AG04449 (cell line): ENCODE measurements at places on chromosomes 11 and 22.
A peak's percentile ranks its signal among the peaks of the same experiment; 100 is the strongest.

DNA sequence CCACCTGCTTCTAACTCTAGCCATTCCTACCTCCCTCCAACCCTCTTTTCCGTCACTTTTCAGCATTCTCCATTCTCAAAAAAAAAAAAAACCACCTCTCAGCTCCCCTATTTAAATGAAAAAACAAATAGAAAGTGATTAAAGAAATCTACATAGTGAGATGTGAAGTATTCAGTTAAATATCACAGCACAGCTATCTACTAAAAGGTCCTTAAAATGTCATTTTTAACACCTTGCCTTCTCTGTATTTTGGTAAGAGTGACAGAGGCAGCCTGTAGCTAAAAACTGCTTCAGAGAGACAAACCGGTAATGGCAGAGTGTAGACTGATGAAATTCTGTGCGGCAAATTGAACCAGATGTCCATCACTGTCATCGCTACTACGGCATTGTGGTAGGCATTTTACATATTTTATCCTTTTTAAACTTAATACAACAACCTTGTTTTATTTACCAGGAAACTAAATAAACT is 346 bp upstream of the ALG9 start:
- no peak for DNase-seq

DNA sequence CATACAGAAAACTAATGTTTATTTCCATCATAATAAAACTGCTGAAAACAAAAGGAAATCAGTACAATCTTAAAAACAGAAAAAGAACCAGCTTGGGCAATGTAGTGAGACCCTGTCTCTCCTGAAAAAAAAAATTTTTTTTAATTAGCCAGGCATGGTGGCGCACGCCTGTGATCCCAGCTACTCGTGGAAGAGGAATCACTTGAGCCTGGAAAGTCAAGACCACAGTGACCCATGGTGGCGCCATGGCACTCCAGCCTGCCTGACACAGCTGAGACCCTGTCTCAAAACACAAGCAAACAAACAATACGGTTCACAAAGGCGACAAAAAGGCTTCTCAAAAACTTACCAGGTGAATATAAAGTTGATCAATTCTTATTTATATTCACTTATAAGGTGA is 289.7 kb downstream of the BRD1 start:
- DNase-seq, result no peak

- DNase-seq, result no peak
Measured at GRCh38 chr11:128590587-128590986, 3.2 kb upstream of the ETS1 start.

DNA sequence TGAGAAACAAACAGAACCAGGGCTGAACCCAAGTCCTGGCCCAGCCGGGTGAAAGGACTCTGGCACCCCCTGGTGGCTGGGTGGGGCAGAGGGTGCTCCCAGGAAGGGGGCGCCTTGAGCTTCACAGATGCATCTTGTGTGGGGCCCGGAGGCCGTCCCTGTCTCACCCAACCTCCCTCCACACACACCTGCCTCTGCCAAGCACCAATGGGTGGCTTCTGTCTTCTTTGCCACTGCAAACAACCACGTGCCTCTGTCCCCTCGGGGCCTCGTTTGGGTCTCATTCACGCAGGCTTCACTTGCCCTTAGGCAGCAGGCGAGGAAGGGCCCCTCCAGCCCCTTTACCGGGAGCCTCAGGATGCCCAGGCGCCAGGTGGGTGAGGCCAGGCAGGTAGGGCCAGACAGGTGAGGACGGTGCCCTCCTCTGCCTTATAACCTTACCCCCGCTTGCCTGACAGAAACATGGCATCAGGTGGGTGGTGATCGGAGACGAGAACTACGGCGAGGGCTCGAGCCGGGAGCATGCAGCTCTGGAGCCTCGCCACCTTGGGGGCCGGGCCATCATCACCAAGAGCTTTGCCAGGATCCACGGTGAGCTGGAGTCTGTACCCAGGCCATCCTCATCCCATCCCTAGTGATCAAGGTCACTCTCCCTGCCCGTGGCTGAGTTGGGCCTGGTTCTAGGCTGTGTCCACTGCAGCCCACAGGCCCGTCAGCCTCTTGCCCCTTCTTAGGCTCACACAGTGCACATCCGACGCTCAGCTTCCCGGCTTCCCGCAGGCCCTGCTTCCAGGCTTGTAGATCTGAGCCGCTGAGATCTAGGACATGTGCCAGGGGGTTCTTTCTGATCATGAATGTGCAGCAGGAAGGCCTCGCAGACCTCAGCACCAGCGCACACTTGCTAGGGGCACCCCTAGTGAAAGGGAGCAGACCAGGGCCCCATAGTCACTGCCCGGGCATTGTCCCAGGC is 17.2 kb downstream of the POLR3H start:
- DNase-seq, result no peak

DNA sequence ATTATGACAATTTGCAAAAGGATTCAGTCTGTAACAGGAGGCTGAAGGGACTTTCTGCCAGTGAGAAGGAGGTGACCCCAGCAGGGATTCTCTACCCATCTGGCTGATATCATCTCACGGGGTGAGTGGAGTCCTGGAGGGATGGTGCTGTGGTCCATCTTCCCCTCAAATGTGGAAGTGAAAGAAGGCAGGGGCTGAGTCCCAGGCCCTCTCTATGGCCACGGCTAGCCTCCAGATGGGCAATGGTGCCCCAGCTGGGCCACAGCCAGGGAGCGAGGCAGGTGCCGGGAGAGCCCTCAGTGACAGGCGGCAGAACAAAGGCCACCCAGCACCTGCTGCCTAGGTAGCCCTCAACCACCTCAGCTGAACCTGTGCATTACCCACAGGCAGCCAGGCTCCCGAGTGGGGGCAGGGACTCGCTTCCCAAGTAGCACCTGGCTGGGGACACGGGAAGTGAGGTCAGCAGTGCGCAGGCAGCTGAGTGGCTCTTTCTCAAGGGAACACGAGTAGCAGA is 6.7 kb downstream of the NECTIN1 start:
- DNase-seq, result no peak

DNA sequence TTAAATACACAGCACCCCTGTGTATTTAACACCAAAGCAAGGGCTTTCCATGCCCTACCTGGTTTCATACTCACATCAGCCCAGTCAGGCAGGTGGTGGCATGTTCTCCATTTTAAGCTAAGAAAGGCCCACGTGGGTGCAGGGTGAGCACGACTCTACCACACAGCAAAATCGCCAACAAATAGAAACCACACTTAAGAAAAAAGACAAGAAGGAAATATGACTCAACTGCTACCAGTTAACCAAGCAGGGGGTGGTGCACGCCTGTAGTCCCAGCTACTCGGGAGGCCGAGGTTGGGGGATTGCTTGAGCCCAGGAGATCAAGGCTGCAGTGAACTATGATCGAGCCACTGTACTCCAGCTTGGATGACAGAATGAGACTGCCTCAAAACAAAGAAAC is 35.2 kb upstream of the TFIP11 start:
- no peak for DNase-seq

GRCh38 chr11:103070142-103070541 is 21.8 kb downstream of the DCUN1D5 start:
- no peak for DNase-seq

- no peak for DNase-seq
Measured at GRCh38 chr11:45181193-45181888, 34.9 kb downstream of the PRDM11 start.

GRCh38 chr22:31987218-31987617 is 42.9 kb downstream of the YWHAH start:
- no peak for DNase-seq

GRCh38 chr11:95156133-95156721 is 66.6 kb downstream of the ENDOD1 start:
- no peak for DNase-seq

- no peak for DNase-seq
Measured at GRCh38 chr11:67270256-67271204, 4.3 kb downstream of the GRK2 start.

DNA sequence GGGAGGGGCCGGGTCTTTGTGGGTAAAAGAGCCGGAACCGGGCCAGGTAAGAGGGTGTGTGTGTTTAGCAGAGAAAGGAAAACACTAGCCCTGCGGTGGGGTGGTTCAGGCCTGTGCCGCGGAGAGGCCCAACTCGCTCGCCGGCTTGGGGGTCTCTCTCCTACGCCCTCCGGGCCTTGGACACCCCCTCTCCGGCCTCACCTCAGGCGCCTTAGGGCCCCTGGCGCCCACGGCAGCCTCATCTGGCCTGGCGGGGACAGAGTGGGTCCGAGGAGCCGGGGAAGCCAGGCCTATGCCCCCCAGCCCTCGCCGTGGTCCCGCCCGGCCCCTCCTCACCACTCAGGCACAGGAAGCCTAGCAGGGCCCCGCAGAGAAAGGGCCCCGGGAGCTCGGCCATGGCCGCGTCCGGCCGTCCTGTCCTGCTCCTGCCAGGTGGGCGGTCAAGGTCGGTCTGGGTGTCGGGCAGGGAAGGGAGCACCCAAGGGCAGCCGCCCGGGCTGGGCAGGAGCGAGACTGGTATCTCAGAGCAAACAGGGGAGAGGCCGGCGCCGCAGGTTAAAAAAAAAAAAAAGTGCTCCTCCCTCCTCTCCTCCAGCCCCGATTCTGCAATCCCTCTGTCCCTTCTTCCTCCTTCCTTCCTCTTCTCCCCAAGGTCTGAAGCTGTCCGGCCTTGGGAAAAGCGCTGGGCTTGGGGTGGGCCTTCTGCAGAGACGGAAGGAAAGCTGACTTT is at the start of gene VSIG2:
TSS of gene VSIG2 (minus strand) at position 515 of the 730 bp plus-strand sequence. CDS start at position 397, 118 bp downstream.
- no peak for DNase-seq

GRCh38 chr11:64545619-64546018 is 45.4 kb upstream of the SLC22A12 start:
- DNase-seq, result no peak

- no peak for DNase-seq
Measured at GRCh38 chr11:72525466-72525865, 91.1 kb upstream of the CLPB start.

DNA sequence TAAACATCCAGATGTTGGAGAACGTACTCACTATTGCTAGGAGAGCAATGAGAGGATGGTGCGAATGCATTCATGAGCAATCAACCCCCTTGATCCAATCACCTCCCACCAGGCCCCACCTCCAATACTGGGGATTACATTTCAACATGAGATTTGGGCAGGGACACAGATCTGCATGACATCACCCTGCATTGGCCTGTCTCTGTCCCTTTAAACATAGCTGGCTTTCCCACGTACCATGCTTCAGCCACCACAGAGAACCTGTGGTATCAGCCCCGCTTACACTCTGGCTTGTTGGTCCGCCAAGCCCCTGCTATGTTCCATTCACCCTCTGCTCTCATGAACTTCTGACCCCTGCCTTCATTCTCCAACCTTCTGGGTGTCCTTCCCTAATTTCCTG is 157.5 kb upstream of the E2F8 start:
- DNase-seq, result no peak

GRCh38 chr11:105670811-105671210 is 60.9 kb downstream of the GRIA4 start:
- DNase-seq, result no peak

- no peak for DNase-seq
Measured at GRCh38 chr22:29596408-29596807, 7.0 kb upstream of the NF2 start.

- no peak for DNase-seq
Measured at GRCh38 chr11:44777209-44778194, 50.7 kb downstream of the TSPAN18 start.

DNA sequence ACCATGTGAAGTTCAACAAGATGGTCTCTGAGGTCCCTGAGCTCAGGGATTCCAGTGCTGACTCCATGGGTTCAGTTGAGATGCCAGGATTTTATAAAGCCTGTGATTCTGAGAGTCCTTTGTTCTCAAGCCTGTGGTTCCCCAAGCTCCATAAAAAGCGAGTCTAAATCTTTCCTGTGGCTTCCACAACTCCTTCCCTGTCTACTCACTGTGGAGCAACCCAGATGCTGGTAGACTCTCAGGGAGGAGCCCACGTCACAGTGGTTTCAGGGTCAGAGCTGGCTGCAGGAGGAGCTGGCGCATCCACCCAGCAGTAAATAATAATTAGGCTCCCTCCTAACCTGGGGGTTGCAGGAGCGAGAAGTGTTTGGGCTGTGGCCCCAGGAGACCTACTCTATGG is 2.0 kb upstream of the RELT start:
- DNase-seq, result no peak

DNA sequence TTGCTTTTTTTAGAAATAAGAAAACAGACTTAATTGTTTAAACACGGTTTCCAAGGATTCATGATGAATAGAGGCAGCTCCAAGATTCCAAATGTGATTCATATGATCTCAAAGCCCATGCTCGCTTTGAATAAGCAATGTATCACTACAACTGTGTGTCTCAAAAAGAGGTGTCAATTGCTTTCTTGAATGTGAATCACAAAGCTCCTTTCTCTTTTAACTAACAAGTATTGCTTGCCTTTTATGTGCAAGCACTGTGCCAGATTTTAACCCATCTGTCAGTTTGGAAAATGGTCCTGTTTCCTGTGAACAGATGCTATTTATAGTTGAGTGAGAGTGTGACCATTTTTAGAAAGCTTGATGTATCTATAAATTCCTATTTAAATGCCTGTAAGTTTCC is 6.5 kb downstream of the OOSP1 start:
- no peak for DNase-seq

GRCh38 chr22:45064313-45065278 is 54.8 kb upstream of the PHF21B start:
- peak; percentile 24 for DNase-seq

GRCh38 chr11:63761931-63762653 is 6.5 kb downstream of the ZFTA start:
- DNase-seq, result no peak

DNA sequence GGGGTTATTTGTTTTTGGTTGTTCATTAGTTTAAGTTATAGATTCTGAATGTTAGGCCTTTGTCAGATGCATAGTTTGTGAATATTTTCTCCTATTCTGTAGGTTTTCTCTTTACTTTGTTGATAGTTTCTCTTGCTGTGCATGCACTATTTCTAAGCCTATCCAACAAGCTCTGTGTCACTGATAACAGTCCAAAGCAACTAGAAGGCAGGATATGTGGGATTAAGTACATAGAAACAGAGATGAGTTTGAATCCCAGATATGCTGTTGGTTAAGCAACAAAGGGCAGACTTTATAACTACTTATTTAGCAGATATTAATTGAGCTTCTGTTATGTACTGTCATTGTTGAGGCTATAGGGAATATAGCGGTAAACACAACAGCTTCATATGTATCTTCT is 390.4 kb downstream of the INSC start:
- no peak for DNase-seq

- no peak for DNase-seq
Measured at GRCh38 chr11:106997227-106997626, 21.0 kb downstream of the GUCY1A2 start.

GRCh38 chr22:45905924-45906865 is 70.8 kb downstream of the WNT7B start:
- DNase-seq, result peak; percentile 9
